Astrocyte (in vitro differentiated cells and primary cell): ENCODE measurements at places on chromosomes 6 and 20. TPM values are rescaled to one million over a fixed set of nuclear protein-coding genes. Genes with fewer than 3 reads are reported as not detected.

- H3K4me1 ChIP-seq = no peaks in the 10 kb centered on the region
- H3K27me3 ChIP-seq = peaks cover 4% of the 10 kb centered on the region
- H3K4me3 ChIP-seq = no peak overlapping the region
- no peak overlapping the region for H3K27ac ChIP-seq
Observed at GRCh38 chr6:40606526-40606925, 19.4 kb upstream of the LRFN2 start.

GRCh38 chr20:2088891-2089290, 12.7 kb upstream of the STK35 start:
- DNase-seq = no peak
- H3K36me3 ChIP-seq = no peaks in the 10 kb centered on the region
- no peak overlapping the region for H3K27ac ChIP-seq
- H3K4me3 ChIP-seq = no peak overlapping the region

DNA sequence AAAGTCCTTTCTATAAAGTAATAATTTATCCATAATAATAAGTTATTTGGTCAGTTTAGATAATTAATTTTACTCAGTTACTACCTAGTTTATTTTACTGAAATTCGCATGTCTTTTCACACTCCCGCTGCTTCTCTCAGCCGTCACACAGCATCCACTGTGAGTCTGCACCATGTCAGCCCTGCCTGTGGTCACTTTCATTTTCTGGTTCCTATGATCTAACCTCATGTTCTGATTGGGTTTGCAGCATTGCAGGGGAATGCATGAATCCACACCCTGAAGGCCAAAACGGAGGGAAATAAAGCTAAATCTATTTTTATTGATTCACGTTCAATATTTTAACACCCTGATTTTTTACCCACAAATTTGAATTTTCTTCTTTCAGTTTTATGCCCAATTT, 47.4 kb downstream of the PDE10A start:
- no peak overlapping the region for H3K4me3 ChIP-seq
- no peaks in the 10 kb centered on the region for H3K4me1 ChIP-seq
- H3K27me3 ChIP-seq = no peaks in the 10 kb centered on the region
- DNase-seq = peak; percentile 6
- no peaks in the 10 kb centered on the region for H3K36me3 ChIP-seq
- H3K27ac ChIP-seq = peak overlapping the region; percentile 74

- no peak overlapping the region for H3K4me3 ChIP-seq
- no peaks in the 10 kb centered on the region for H3K27me3 ChIP-seq
- H3K4me1 ChIP-seq = peaks cover 36% of the 10 kb centered on the region
- H3K27ac ChIP-seq = peak overlapping the region; percentile 80
- no peaks in the 10 kb centered on the region for H3K36me3 ChIP-seq
- DNase-seq = peak; percentile 55
Observed at GRCh38 chr20:50285376-50286173, 94.9 kb downstream of the CEBPB start.

ADGRF4 gene
- total RNA-seq = 1.2 and 1.4 TPM in 2 replicates

DNA sequence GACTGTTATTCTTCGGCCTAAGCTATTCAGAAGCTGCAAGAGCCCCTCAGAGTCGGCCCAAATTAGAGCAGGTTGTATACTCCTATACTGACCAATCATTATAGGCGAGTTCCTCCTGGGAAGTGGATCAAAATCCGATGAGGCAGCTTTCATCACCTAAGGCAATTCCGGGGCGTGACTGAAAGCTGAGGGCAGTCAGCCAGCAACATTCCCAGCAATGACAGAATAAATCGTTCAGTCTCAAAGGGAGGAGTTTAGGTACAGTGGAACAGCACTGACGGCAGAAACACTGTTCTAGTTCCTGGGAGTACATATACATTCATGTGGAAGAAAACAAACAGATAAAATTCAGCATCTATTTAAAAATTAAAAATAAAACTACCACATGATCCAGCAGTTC, 10.8 kb downstream of the HLA-DQB2 start:
- H3K27me3 ChIP-seq = no peaks in the 10 kb centered on the region
- DNase-seq = no peak
- no peak overlapping the region for H3K4me3 ChIP-seq
- no peaks in the 10 kb centered on the region for H3K36me3 ChIP-seq

MLIP gene
- 0.55 TPM in 1 of 2 replicates, not detected in the other for total RNA-seq

POM121L2 gene
- total RNA-seq = not detected in 2 replicates

- no peaks in the 10 kb centered on the region for H3K36me3 ChIP-seq
- H3K27ac ChIP-seq = no peak overlapping the region
- no peaks in the 10 kb centered on the region for H3K27me3 ChIP-seq
- peak; percentile 34 for DNase-seq
- H3K4me1 ChIP-seq = peaks cover 11% of the 10 kb centered on the region
- H3K4me3 ChIP-seq = no peak overlapping the region
Observed at GRCh38 chr6:142421285-142422117, 119.7 kb downstream of the ADGRG6 start.

RNF39 gene
- total RNA-seq = not detected in 2 replicates

- no peaks in the 10 kb centered on the region for H3K36me3 ChIP-seq
- H3K4me3 ChIP-seq = no peak overlapping the region
- H3K27ac ChIP-seq = no peak overlapping the region
Observed at GRCh38 chr6:160252073-160252813, 6.4 kb downstream of the SLC22A2 start.

TREM1 gene
- 0.20 and 0.58 TPM in 2 replicates for total RNA-seq

DNA sequence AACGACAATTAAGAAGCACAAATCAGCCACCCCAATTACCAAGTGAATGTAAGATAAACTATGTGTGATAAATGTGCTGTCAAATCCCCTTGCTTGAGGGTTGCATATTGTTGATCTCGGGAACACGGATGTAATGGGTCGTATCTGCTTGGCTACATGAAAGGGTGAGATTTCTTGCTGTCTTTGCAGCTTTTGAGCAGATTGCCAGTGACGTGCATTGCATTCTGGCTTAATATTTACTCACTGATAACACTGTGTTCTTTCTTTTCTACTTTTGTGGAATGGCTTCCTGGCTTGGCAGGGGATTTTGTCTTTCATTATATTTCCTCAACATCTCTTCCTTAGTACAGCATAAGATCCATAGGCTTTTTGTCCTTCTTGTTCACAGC, 10.5 kb upstream of the FAM210B start:
- no peaks in the 10 kb centered on the region for H3K36me3 ChIP-seq
- no peak overlapping the region for H3K4me3 ChIP-seq
- no peak for DNase-seq
- peaks cover 4% of the 10 kb centered on the region for H3K4me1 ChIP-seq

DNA sequence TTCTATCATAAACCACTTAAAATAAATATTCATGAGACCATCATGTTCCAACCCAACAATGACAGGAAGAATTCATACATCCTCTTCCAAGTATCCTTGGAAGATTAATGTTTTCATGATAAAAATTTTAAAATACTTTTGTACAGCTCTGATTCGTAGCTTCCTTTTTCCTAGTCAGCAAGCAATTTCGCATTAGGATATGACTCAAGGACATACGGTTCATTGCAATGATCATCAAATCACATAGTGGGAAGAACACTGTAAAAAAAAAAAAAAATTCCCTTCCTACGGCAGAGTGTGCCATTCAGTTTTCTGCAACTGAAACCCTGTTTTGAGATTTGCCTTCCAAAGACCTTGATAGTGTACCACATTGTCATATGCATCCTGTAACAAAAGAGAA, 35.3 kb upstream of the GFOD1 start:
- no peaks in the 10 kb centered on the region for H3K36me3 ChIP-seq
- no peak overlapping the region for H3K4me3 ChIP-seq
- H3K4me1 ChIP-seq = no peaks in the 10 kb centered on the region
- H3K27me3 ChIP-seq = no peaks in the 10 kb centered on the region
- H3K27ac ChIP-seq = no peak overlapping the region
- no peak for DNase-seq

- no peaks in the 10 kb centered on the region for H3K36me3 ChIP-seq
- H3K27me3 ChIP-seq = no peaks in the 10 kb centered on the region
- no peak overlapping the region for H3K4me3 ChIP-seq
Observed at GRCh38 chr6:113556775-113557174, 300.4 kb upstream of the MARCKS start.

GRCh38 chr6:31267651-31268368, 4.1 kb downstream of the HLA-C start:
- H3K27ac ChIP-seq = no peak overlapping the region
- H3K4me3 ChIP-seq = no peak overlapping the region
- H3K4me1 ChIP-seq = no peaks in the 10 kb centered on the region
- no peaks in the 10 kb centered on the region for H3K36me3 ChIP-seq

- H3K27me3 ChIP-seq = no peaks in the 10 kb centered on the region
- peak; percentile 46 for DNase-seq
- H3K4me1 ChIP-seq = peaks cover 8% of the 10 kb centered on the region
- H3K36me3 ChIP-seq = no peaks in the 10 kb centered on the region
- no peak overlapping the region for H3K27ac ChIP-seq
- H3K4me3 ChIP-seq = no peak overlapping the region
Observed at GRCh38 chr6:47743744-47744143, 38.1 kb upstream of the OPN5 start.

BPI gene
- not detected in 2 replicates for total RNA-seq

DNA sequence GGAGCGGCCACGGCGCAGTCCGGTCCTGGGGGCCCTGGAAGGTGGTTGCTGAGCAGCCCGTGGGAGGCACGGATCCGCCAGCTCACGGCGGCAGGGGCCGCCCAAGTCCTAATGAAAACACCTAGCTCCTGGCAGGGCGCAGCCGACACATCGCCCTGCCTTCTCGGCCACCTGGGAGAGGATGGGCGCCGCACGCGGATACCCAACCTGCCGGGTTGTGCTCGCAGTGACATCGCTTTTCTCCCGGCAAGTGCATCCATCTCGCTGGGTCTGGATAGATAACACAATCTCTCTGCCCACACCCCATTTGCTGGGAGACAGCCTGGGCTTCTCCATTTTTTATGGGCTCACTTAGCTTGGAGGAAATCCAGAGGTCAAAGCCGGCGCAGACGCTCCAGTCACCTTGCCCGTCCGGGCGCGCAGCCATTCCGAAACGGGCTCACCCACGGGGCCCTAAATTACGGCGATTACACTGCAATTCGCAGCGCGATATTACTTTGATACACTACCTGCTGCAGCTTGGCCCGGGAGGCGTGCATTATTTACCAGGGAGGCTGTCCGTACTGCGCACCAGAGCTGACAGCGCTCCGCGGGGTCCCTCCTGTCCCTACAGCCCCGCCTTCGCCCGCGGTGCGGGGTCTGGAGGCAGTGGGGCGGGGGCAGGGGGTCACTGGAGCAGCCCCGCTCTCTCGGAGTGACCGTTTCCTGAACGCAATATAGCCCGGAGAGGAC, 36.2 kb upstream of the CCDC167 start:
- H3K27me3 ChIP-seq = peaks cover 14% of the 10 kb centered on the region
- no peak for DNase-seq

DNA sequence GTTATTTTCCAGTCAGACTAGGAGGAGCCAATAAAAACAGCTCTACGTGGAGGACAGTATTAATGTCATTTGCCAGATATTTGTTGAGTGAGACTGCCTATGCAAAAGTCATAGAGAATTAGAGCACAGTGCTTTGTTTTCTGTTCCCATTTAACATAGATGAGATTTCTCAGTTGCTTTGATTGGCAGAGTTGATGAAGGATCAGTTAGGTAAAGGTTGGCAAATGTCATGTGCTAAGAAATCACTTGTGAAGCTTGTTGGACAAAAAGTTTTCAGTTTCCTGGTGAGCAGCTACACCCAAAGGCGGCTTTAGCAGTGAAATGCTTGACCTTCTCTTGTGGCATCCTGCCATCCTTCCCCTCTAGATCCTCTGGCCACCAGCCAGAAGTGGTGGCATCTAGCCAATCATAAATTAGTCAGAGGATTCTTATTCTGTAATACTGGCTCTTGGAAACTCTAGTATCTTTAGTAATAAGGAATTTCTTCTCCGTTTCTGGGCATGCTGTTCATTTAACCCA, 37.0 kb downstream of the BCKDHB start:
- H3K4me1 ChIP-seq = peaks cover 18% of the 10 kb centered on the region
- H3K4me3 ChIP-seq = no peak overlapping the region
- DNase-seq = peak; percentile 83
- peak overlapping the region; percentile 12 for H3K27ac ChIP-seq

DNA sequence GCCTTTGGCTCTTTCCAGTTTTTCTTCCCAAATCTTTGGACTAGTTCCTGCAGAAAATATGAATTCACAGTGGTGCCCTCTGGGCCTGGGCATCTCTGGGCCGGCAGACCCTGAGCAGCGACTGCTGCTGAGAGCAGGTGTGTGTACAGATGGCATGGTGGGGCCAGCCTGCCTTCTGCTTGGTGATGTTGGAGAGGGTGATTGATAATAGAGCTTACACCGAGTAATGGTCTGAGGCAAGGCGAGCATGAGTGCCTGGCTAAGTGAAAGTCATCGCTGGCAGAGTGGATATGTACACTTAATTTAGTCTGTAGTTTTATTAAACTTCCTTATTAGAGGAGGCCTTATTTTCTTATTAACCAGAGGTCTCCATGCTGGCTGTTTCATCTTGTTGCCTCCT, 156.9 kb downstream of the CDKAL1 start:
- H3K4me1 ChIP-seq = peaks cover 4% of the 10 kb centered on the region
- no peaks in the 10 kb centered on the region for H3K36me3 ChIP-seq
- no peak overlapping the region for H3K4me3 ChIP-seq
- no peak for DNase-seq
- no peaks in the 10 kb centered on the region for H3K27me3 ChIP-seq
- H3K27ac ChIP-seq = no peak overlapping the region

RHAG gene
- not detected in 2 replicates for total RNA-seq

FAM184A gene
- 1.3 and 2.0 TPM in 2 replicates for total RNA-seq

DNA sequence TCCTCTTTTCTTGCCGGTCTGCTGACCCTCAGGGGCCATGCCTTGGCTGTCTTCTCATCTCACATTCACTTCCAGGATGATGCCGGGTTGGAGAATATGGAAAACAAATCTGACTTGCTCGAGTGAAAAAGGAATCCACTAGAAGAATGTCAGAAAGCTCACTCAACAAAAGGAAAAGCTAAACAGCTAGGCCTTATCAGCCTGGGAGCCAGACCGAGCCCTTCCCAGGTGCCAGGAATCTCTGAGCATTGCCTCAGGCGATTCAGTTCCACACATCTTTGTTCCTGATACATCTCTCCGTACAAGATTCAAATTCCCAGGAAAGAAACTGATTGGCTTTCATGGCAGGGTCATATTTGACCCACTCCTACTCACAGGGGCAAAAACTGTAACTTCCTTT, 9.2 kb upstream of the OSER1 start:
- DNase-seq = no peak
- H3K27me3 ChIP-seq = no peaks in the 10 kb centered on the region
- no peaks in the 10 kb centered on the region for H3K4me1 ChIP-seq
- H3K27ac ChIP-seq = no peak overlapping the region

DNA sequence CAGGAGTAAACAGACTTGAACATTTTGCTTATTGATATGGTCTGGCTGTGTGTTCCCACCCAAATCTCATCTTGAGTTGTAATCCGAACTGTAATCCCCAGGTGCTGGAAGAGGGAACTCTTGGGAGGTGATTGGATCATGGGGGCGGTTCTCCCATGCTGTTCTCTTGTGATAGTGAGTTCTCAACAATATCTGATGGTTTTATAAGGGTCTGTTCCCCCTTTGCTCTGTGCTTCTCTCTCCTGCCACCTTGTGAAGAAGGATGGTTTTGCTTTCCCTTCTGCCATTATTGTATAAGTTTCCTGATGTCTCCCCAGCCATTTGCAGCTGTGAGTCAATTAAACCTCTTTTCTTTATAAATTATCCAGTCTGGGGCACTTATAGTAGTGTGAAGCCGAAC, 40.0 kb downstream of the MYLIP start:
- H3K4me3 ChIP-seq = no peak overlapping the region
- H3K36me3 ChIP-seq = no peaks in the 10 kb centered on the region
